Activated CD4-positive, alpha-beta T cell treated with anti-CD3 and anti-CD28 coated beads, Interleukin-2, amount 50 U/mL, for 24 hours (primary cell): ENCODE measurements at places on chromosomes 2 and 18.
A peak's percentile ranks its signal among the peaks of the same experiment; 100 is the strongest.

DNA sequence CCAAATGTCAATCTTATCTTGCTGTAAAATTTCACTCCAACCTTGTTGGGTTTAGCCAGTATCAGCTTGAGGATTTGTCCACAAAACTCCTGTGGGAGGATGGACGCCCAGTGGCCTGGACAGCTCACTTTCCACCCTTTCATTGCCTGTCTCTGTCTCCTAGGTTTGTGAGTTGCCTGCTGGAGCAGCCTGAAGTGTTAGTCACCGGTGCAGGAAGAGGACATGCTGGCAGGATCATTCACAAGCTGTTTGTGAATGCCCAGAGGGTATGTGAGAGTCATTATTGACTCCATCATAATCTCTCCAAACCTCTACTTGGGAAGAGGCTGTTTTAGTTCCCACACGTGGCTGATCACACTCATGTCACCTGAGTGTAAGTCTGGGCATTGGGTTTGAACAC, 112.3 kb downstream of the RAB3GAP1 start:
- DNase-seq = no peak

- DNase-seq = no peak
Measured at GRCh38 chr18:63590373-63590772, 3.2 kb downstream of the SERPINB13 start.

- no peak for DNase-seq
Measured at GRCh38 chr2:162058973-162059668, 14.9 kb downstream of the DPP4 start.

DNA sequence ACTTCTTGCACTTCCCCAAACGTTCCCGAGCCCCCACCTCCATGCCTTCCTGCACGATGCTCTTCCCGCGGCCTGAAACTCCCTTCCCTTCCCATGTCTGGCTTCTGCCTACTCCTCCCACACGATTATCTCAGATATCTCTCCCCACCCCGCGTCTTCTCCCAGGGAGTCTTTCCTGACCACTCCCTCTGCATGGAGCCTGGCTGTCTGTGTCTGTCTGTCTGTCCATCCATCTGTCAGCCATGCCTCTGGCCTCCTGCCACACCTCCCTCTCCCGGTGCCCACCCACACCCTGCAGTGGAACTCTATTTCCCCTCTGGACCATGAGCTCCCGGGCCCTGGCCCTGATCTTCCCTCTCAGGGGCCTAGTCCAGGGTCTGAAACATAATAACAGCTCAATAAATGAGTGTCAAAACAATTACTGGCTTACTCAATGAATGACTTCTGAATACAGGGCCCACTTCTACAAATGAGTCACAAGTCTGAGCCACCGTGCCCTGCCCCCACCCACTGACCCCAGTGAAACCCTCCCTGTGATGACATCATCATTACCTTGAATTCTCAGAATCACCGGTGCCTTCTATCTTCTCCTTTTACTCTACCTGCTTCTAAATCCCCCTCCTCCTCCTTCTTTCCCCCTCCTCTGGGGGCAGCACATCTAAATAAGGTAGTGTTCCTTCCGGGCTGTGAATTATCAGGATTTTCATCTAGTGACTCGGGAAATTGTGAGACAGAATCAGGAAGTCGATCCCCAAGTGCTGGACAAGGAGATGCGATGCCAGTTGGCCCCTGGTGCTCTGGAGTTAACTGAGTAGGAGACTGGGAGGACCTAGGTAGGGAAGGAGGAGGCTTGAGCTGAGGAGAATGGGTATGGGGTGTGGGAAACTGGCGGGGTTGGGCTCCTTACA, 46.1 kb upstream of the PLB1 start:
- DNase-seq = peak; percentile 80

- DNase-seq = no peak
Measured at GRCh38 chr2:48715042-48715899, 40.3 kb downstream of the LHCGR start.

DNA sequence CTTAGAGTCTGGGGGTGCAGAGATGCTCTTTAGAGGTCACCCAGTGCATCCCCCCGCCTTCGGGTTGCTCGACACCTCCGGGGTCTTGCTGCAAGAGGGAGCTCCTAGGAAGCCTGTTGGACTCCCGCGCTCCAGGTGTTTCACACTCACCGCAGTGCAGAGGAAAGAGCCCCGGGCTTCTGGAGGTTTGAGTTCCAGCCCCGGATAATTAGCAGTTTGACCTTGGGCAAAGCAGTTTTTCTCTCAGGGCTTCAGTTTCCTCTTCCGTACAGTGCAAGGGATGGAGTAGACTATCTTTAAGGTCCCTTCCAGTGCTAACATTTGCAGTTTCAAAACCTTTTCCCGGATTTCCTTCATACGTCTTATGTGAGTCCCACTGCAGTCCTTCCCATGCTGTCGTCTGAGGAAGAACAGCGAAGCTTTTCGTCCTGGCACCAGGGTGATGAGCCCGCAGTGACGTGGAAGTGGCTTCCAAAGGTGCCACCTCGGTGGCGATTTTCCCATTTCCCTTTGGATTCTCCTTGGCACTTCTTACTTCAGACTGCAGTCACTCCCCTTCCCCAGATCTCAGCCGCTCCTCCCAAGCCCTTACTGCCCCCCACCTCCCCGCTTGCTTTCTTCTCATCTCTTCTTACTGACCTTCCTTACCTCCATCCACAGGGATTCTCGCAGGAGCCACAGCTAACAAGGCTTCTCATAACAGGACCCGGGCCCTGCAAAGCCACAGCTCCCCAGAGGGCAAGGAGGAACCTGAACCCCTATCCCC, 585 bp downstream of the PNKD start:
- DNase-seq = no peak

GRCh38 chr2:58047961-58048360, 1.4 kb downstream of the VRK2 start:
- no peak for DNase-seq

GRCh38 chr2:77797088-77797487, 274.9 kb upstream of the LRRTM4 start:
- DNase-seq = no peak

DNA sequence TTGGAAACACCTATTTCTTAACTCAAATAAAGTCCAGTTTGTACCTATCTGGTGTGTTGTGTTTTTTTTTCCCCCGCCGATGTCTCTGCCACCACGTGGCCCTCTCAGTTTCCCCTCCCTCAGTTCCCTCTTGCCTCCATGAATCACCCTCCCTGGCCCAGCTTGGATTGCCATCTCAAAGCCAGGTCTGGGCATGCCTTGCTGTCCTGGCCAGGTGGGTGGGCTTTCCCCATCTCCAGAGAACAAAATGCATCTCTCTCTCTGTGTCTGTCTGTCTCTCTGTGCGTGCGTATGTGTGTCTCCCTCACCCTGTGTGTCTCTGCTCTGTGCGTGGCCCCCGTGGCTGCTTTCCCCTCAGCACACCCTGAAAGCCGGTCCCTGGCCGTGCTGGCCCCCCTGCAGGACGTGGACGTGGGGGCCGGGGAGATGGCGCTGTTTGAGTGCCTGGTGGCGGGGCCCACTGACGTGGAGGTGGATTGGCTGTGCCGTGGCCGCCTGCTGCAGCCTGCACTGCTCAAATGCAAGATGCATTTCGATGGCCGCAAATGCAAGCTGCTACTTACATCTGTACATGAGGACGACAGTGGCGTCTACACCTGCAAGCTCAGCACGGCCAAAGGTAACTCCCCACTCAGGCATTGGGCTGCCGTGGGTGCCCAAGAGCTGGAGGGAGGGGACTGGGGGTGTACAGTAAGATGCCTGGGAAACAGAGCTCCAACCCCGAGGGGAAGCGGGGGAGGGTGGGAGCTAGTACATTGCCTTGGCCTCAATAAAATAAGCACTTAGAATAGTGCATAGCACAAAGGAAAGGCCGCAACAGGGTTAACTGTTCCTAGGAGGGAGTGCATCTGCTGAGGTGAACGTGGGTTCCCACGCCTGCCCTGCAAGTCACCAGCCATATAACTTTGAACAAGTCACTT, 31.6 kb upstream of the GMPPA start:
- DNase-seq = no peak

GRCh38 chr2:217090024-217090473, 230.2 kb upstream of the TNP1 start:
- no peak for DNase-seq

DNA sequence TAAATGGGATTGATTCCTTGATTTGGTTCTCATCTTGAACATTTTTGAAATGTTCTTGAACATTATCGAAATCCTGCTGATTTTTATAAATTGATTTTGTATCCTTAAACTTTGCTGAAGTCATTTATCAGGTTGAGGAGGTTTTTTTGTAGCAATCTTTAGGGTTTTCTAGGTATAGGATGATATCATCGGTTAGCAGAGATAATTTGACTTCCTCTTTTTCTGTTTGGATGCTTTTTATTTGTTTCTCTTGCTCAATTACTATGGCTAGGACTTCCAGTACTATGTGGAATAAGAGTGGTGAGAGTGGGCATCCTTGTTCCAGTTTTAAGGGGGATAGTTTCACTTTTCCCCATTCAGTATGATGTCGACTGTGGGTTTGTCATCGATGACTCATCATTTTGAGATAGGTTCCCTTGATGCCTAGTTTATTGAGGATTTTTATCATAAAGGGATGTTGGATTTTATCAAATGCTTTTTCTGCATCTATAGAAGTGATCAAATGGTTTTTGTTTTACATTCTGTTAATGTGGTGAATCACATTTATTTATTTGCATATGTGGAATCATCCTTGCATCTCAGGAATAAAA, 201.5 kb upstream of the ZSWIM2 start:
- no peak for DNase-seq

DNA sequence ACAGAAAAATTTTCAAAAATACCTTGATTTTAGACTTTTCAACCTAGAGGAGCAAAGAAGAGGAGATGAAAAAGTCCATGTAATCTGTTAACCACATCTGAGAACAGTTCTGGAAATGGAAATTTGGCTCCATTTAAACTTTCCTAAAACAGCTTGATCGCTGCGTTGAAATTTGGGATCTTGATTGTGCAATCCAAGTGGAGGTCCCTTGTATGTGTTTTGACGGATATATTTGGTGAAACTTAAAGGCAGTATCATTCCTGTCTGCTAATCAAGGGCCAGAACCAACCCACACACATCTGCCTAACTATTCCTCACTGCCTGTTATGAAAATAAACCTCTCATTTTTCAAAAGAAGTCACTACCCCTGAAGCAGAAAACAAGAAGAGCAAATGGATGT, 46.6 kb downstream of the SPATS2L start:
- DNase-seq = no peak

GRCh38 chr2:121755237-121756111, at the start of gene TSN:
TSN (plus strand) TSS chr2:121755651; CDS start chr2:121755780, 129 bp downstream.
- DNase-seq = peak; percentile 87

DNA sequence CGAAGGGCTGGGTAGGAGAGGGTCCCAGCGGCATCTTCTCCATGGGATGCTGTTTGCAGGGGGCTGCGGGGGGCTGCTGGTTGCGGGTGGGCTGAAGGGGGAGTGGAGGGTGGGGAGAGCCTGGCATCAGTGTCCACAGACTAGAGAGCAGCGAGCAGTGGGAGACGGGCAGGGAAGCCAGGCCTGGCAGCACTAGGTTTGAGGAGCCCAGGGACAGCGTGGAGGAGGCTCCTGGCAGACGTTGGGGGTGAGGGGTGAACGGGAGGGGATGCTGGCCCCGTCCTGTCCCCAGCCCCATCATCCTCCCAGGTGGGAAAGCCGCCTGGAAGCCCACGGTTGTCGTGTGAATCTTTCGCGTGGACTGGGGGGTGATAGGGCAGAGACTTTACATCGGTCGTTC, 48.2 kb upstream of the TFCP2L1 start:
- DNase-seq = no peak

GRCh38 chr18:27181726-27182125, 3.4 kb downstream of the CHST9 start:
- no peak for DNase-seq

GRCh38 chr2:212683346-212684097, 144.9 kb upstream of the ERBB4 start:
- DNase-seq = no peak

- no peak for DNase-seq
Measured at GRCh38 chr2:189393440-189394111, 47.7 kb upstream of the WDR75 start.

GRCh38 chr2:217282531-217282930, 422.7 kb upstream of the TNP1 start:
- no peak for DNase-seq

DNA sequence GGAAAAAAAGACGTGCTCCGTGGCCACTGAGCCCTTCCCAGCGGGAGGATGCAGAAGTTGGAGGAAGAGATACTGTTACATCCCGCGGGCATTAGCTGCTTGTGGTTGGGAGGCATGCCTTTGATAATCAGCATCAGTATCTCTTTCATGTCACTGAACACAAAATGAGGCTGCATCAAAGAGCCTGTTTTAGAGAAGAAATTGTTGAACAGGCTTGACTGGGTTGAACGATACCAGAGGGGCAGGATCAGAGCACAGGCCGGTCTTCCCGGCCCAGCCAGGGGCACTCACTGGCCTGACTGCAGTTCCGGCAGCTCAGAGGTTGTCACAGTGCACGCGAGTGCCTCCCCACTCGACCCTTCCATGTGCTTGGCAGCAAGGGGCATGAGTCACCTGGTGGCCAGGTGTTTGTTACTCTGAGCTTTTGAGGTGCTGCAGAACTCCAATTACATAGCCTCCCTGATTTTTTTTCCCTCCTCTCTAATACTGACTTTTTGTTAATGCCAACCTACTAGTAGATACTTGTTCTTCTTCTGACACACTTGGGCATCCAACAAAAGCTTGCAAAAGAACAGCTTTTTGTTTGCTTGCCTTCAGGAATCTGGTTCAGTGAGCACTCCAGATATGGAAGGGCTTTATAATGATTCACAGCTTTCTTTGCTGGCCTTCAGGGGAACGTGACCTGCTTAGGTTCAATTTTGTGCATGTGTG, 121.6 kb downstream of the VAPA start:
- DNase-seq = no peak

GRCh38 chr2:83394134-83394904, 1064.8 kb downstream of the SUCLG1 start:
- no peak for DNase-seq

DNA sequence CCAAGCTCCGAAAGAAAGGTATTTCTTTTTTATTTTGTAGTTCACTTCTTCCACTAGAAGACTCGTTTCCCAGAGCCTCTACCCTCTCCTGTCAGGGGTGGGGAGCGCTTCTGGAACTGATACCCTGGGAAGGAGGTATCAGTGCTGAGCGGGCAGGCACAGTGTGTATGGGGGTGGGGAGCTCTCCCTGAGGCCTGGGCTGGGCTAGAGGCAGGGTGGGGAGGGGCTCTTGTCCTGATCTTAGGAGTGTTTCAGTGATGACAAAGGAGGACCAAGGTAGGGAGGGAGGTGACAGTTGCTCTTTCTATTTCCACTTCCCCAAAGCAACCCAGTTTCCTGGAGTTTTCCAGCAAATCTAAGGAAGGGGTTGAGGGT, 65.4 kb downstream of the ARHGAP25 start:
- DNase-seq = no peak

GRCh38 chr2:121911036-121911435, 155.6 kb downstream of the TSN start:
- no peak for DNase-seq

GRCh38 chr2:190978389-190979053, 35.5 kb downstream of the STAT1 start:
- no peak for DNase-seq

GRCh38 chr2:127465258-127465657, 47.0 kb downstream of the PROC start:
- no peak for DNase-seq

- DNase-seq = peak; percentile 68
Measured at GRCh38 chr2:237474931-237475703, 11.9 kb upstream of the MLPH start.
